ACHN (cell line): ENCODE measurements at places on chromosomes 7 and 10.

GRCh38 chr10:34017281-34017680 lies 682.8 kb upstream of the NRP1 start:
- DNase-seq, result no peak

DNA sequence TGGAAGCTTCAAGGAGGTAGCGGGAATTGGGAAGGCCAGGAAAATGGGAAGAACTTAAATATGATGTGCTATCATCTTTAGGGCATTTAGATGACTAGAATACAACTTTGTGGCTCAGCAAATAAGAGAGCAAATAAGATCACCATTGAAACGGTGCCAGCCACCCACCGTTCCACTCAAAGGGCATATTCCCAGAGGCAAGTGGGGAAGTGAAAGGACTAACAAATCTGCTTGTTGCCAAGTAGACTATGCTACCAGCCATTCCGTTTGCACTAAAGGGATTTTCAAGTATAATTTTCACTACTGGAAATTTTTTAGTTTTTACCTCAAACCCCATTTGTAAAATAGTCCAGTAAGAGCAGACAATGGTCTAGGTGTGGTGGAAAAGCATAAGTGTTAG lies 4.0 kb upstream of the PPP1R3C start:
- no peak for DNase-seq

GRCh38 chr7:132109769-132110168 lies 466.5 kb downstream of the PLXNA4 start:
- DNase-seq, result no peak

DNA sequence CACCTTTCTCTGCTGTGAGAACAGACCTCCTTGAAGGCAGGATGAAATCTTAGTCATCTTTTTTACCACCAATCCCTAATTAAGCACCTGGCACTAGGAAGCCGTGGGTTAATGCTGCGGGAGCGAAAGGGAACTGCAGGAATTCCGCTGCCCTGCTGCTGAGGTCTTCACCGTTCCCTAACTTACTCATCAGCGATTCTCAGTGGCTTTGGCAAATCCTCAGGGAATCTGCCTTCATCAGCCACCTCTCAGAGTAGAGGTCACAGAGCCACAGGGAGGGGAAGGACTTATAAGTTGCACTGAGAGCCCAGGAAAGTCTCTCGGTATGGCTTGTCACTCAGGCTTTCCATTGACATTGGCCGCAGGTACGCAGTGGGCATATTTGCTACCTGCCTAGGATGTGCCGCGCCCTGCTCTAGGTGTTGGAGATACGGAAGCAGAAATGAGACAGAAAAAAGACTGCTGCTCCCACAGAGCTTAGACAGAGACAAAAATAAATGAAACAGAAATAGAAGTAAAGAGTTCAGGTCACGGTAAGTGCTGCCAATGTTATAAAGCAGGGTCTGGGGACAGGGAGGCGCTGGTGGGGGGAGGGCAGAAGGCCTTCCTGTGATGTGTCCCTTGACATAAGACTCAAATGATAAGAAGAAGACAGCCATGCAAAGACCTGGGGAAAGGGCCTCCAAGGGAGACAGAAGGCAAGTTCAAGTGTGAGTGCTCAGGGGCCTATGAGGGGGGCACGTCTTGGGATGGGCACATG lies 72.6 kb upstream of the OPALIN start:
- no peak for DNase-seq
